Left cardiac atrium (tissue), 4 donors: ENCODE measurements at places on chromosomes 2 and 18. TPM values are rescaled to one million over a fixed set of nuclear protein-coding genes. Genes with fewer than 3 reads are reported as not detected.

DNA sequence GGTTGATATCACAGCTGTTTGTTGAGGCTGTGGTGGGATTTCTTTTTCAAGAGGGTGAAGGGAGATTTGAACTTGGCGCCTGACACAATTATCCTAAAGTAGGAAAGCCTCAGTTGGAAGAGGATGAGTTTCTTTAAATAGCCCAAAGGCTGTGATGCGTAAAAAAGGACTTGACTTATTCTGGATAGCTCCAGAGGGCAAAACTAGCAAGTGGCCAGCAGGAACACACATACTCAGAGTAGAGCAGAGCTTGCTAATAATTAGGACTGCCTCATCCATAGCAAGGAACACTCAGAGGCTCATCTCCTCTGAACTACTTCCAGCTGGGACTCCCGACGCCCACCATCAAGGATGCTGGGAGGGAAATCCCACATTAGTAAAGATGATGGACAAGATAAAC, 74.0 kb downstream of the AFF3 start:
- DNase-seq: no peak

- DNase-seq: no peak
These were observed 417.8 kb upstream of the SPHKAP start for GRCh38 chr2:228599297-228599696.

The LMAN2L gene
- 22.1 TPM for total RNA-seq

GRCh38 chr18:37742436-37742835, 176.8 kb upstream of the CELF4 start:
- no peak for DNase-seq

The LAMA3 gene
- 6.7 TPM for total RNA-seq
